Activated CD4-positive, alpha-beta T cell treated with anti-CD3 and anti-CD28 coated beads for 36 hours (primary cell): ENCODE measurements at places on chromosomes 7 and 10.

DNA sequence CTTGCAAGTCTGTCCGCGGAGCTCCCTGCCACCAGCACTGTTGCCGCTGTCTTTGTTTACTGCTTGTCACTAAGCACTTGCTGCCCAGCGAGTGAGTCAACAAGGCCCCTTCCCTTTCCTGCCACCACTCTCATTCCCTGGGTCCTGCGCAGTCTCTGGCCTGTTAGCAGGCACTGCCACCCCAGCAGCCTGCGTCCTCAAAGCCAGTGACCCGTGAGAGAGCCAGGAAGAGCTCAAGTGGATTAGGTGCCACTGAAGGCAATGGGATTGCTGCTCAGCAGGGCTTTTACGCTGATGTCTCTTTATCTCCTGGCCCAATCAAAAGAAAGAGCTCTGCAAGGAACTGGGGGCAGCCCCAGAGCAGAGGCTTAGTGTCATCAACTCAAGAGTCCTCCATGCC, at the start of gene FRMPD2:
FRMPD2 (minus strand) TSS at position 61 of the 400 bp plus-strand sequence. CDS start 129 bp downstream, outside the sequence.
- DNase-seq: no peak

DNA sequence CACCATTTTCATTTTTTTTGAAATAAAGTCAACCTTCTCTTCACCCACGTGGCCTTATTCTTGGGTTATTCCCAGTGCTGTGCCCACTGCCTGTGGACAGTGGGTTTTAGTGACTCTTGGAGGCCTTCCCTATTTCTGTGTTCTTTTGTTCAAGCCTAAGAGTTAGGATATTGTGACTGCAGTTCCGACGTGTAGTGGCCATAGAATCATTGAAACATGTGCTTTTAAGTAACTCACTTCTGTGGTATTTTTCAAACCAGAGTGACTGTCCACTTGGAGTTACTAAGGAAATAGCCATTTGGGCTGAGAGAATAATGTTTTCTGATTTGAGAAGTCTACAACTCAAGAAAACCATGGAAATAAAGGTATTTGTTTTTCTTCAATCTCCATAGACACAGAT, 23.7 kb downstream of the TDRD1 start:
- DNase-seq: no peak

GRCh38 chr7:28976022-28976421, 17.9 kb upstream of the TRIL start:
- DNase-seq: no peak

GRCh38 chr7:106604303-106604924, 56.5 kb downstream of the CCDC71L start:
- DNase-seq: peak; percentile 52

- no peak for DNase-seq
These were observed 877.6 kb downstream of the LRMDA start for GRCh38 chr10:76309070-76309469.

DNA sequence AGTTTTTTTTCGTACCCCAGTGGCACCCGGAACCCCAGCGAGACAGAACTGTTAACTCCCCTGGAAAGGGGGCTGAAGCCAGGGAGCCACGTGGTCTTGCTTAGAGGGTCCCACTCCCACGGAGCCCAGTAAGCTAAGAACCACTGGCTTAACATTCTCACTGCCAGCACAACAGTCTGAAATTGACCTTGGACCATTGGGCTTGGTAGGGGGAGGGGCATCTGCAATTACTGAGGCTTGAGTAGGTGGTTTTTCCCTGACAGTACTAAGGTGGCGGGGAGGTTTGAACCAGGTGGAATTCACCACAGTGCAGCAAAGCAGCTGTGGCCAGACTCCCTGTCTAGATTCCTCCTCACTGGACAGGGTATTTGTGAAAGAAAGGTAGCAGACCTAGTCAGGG, 196.5 kb downstream of the ADK start:
- DNase-seq: no peak

GRCh38 chr10:5447611-5448071, 35.3 kb downstream of the NET1 start:
- DNase-seq: peak; percentile 19
